ENCODE measurements at places on chromosomes 1 and 21. TPM values are rescaled to one million over a fixed set of nuclear protein-coding genes. Genes with fewer than 3 reads are reported as not detected.

DNA sequence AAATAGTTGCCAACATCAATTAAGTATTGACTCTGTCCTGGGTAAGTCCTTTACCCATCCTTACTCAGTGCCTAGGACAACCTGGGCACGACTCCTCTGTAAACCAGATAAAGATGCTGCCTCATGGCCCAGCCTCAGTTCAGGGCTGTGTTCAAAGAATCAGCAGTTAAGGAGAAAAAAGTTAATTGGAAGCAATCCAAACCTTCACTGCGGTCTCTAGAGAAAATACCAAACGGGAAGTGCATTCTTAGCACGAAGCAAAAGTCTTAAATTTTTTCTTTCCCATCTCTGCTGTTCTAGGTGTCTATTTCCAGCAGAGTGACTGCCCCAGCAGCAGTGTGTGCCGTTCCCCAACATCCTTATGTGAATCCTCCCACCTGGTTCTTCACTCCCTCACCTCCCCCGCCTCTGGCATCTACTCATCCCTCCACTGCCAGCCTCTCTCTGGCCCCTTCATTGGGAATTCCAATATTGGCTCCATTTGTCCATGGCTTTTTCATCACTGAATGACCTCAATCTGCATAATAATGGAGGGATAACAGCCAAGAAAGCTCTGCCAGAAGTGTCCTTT lies 23.2 kb downstream of the KANK4 start:
- DNase-seq = no peak

GRCh38 chr1:208134491-208134890 lies 109.7 kb downstream of the PLXNA2 start:
- DNase-seq = no peak

DNA sequence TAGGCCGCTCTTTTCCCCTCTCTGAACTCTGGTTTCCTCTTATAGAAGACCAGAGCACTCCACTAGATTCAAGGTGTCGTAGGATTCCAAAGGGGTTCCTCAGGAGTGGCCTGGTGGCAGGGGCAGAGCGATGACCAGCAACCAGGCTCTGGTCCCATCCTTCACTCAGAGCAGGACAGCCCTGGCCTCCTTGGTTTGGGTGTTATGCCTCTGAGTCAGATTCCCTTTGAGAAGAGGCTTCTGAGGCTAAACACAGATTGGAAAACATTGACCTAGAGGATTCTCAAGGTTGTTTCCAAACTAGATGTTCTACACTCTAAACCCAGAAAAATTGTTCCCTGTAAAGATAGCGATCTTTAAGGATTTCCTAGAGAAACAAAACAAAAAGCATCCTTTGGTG lies 49.8 kb upstream of the IKBKE start:
- DNase-seq = no peak

DNA sequence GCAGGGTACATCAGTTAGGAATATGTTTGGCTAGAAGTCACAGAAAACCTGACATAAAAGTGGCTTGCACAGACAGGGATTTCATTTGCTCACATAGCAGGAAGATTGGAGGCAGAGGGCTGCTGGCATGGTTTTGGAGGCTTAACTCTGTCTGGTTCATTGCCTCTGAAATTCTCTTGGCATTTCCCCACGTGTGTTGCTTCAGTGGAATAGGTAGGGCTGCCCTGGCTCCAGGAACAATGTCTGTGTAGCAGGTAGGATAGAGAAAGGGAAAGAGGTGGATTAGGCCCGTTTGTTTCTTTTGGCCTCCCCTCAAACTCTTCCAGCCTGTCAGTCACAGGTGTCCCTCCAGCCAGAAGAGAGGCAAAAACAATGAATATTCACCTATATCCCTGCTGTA lies 20.5 kb upstream of the SIPA1L2 start:
- no peak for DNase-seq

DNA sequence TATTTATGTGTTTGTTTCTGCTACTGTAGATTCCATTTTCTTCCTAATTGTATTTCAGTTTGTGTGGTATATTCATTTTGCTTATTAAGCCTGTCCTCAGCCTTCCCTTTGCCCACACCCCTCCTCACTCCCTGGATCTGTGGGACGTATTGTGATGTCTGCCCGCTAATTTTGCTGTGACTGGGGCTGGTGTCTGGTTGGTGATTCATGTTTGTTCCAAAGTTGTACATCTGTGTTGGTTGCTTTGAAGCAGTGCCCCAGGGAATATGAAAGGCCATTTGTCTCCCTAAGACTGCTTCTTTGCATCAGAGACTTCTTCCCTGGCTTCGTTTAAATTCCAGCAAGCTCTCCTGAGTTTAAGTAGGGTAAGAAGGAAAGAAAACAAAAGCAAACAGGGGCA lies 289.5 kb upstream of the SGIP1 start:
- DNase-seq = no peak

Gene CELA2B
- not detected for total RNA-seq

DNA sequence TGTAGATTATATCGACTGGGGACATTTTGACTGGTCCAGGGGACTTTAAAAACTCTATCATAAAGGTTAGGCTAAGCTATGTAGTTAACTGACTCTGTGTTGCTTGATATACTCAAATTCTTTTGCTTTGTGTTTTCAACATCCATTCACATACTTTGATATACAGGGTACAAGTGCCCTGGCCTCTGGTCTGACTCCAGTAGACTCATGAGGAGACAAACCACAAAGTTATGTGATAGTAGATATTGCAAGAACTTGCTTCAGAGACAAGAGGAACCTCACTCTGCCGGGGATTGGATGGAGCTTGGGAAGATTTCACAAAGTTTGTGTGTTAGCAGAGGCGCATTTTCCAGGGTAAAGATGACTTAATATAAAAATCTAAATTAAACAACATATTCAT lies 1.3 kb downstream of the GORAB start:
- DNase-seq = no peak

GRCh38 chr1:84840346-84840745 lies 52.7 kb downstream of the LPAR3 start:
- DNase-seq = no peak
